ENCODE measurements at places on chromosomes 5 and 9. TPM values are rescaled to one million over a fixed set of nuclear protein-coding genes. Genes with fewer than 3 reads are reported as not detected.

The NFIB gene
- 35.0 TPM for total RNA-seq

The BARHL1 gene
- total RNA-seq = not detected

The TMEM267 gene
- total RNA-seq = 6.3 TPM

The CHSY3 gene
- 2.7 TPM for total RNA-seq

- DNase-seq = peak; percentile 60
These were observed 35.3 kb upstream of the SMARCA2 start for GRCh38 chr9:1979741-1980367.

DNA sequence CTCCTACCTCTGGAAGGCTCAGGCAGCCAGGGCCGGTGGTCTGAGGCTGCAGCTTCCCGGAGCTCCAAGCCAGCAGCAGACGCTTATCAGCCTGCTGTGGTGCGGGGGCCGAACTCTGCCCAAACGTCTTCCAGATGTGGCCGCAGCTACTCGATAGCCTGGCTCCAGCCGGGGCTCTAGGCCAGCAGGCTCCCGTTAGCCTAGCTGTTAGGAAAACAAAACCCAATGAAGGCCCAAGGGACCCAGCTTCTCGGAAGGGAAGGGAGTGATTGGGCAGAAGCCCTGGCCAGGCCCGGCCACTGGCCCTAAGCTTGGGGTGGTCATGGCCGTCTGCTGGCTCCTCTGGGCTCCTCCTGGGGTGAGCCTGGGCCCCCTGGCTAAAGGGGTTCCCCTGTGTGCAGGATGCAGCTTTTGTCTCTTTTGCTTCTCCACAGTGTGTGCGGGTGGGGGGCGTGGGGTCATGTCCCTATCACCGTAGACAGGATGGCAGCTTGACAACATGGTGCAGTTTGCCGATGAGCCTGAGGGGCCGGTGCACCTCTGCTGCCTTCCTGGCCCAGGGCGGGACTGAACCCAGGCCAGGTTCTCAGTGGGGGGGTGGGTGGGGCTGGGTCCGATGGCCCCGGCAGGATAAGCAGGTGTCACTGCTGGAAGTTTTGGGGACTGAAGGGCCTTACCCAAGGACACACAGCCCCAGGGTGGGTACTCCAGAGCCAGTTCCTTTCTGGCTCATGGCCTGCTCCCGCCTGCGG, 18.7 kb downstream of the MYMK start:
- DNase-seq = peak; percentile 86
